AG09309 (cell line): ENCODE measurements at places on chromosomes 2 and 18.

- no peak for DNase-seq
These were observed 74.3 kb downstream of the PRKCE start for GRCh38 chr2:45725731-45726130.

- no peak for DNase-seq
These were observed 338.6 kb upstream of the SOX11 start for GRCh38 chr2:5353565-5353964.

GRCh38 chr2:62570861-62571698 is 65.1 kb upstream of the TMEM17 start:
- DNase-seq = no peak

GRCh38 chr2:8720741-8721140 is 38.9 kb downstream of the ID2 start:
- no peak for DNase-seq

- DNase-seq = no peak
These were observed 48.7 kb downstream of the ZBTB7C start for GRCh38 chr18:48360376-48361021.
